ENCODE measurements at places on chromosomes 1 and 21.

GRCh38 chr1:154971341-154971998 is 923 bp upstream of the SHC1 start:
- no peak for DNase-seq

DNA sequence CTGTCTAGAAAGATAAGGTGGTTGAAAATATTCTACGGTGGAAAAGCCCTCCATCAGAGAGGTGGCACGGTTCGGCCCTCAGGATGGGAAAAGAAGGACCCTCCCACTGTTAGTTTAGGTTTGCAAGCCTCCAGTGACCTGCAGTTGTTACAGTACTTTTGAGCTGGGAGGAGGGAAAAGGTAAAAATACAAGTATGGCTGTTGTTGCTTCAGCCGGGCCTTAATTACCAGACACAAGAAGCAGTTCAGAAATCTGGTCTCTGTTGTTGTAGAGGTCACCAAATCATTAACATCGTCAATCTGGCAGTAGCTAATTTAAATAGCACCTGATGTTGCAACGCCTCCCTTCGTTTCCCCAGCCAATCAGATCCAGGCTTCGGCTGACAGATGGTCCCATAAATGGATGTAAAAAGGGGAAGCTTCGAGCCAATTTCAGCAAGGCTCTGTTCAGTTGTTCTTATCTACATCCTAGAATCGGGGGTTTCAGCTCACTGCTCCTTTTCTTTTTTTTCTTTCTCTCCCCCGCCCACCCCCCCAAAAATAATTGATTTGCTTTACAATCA is at the start of gene ELAVL4:
ELAVL4 (plus strand) TSS at position 424 of the 563 bp plus-strand sequence. CDS start 270 bp downstream, outside the sequence.
- peak; percentile 94 for DNase-seq

DNA sequence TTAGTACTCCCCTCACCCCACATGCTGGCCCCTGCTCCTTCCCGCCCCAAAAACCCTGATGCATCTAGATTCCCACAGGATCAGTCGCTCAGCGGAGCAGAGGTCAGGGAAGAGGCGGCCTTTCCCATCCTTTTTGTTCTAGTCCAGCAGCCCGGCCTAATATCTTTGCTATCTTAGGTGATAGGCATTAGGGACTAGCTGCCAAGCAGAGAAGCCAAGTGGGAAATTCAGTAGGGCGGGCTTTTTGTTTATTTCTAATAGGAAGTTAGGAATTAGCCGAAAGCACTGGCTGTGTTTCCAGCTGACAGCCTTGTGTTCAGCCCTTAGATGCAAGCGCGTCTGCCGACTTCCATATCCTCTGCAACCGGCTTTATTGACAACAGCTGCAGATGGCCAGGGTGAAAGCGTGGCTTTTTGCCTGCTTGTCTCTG is 59.0 kb upstream of the BCAR3 start:
- no peak for DNase-seq

GRCh38 chr1:97925151-97925550 is 4.3 kb upstream of the DPYD start:
- no peak for DNase-seq
